KBM-7 (cell line): ENCODE measurements at places on chromosomes 5 and 9.

DNA sequence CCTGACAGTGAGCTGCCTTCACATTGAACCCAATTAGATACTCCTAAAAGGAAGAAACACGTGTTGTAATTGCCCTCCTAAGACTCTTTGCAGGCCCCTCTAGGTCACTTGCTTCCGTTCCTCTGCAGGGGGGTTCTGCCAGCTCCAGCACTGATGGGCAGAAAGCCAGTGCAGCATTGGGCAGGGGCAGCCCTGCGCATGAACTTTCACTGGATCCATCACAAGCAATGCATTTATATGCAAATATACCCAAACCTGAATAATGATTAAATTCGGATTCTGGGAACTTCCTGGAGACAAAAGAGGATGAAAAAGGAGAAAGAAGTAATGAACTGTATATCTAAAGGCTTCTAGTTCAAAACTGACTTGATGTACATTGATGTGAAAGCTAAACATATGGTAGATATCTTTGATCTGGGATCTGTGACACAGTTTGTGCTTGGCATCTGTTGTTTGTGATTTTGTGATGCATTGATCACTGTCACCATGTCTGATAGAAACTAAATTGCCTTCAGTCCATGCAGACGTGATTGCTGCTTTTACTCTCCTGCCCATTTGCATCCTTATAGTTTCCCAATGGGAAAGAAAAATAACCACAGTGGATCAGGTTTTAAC, 313.4 kb downstream of the DEPDC1B start:
- no peak for DNase-seq

DNA sequence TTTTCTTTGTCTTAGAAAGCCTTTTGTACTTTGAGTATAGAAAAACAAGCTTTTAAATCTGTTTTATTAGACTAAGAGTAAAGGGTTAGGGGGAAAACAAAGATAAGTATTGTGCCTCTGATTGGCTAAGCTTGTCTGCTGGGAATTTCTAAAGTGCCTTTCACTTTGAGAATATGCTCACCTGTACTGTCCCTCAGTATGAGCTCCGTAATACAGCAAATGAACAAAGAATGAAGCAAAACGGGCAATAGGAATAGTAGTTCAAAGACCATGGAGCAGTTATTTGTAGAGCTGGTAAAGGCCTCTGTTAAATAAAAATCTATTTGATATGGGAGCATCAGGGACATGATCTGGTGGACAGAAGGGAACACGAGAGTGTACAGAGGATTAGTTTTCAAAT, 277.8 kb downstream of the MAST4 start:
- DNase-seq = no peak

GRCh38 chr5:126143622-126144021, 279.6 kb upstream of the GRAMD2B start:
- DNase-seq = no peak

GRCh38 chr9:137226338-137227053, 806 bp upstream of the RNF224 start:
- no peak for DNase-seq

DNA sequence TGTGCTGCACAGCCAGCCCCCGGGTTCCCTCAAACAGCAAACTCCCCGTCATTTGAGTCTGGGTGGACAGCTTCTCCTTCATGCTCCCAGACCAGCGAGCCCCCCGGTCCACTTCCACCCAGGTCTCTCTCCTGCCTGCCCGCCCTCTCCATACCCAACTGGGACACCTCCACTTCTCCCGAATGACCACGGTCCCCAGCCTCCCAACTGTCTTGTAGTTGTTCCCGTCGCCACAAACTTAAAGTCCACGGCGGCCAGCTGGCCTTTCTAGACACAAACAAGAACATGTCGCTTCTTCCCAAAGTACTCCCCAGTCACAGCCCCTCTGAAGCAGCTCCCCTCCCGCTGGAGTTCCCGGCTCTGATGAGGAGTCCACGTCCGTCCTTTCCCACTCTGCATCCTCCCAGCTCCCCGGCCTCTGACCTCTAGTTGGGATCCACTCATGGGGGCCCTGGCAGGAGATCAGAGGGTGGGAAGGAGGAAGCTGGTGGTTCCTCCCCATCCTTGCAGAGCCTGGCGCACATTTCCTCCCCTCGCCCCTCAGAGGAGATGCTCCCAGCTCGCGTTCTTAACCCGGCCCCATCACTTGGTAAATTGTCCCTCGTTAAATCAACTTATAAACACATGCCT, 24.1 kb upstream of the PPP1R26 start:
- DNase-seq = no peak

- DNase-seq = no peak
These were observed 530.5 kb downstream of the MTRR start for GRCh38 chr5:8399471-8399870.

- DNase-seq = no peak
These were observed 97.4 kb downstream of the CACNA1B start for GRCh38 chr9:137974746-137975526.

DNA sequence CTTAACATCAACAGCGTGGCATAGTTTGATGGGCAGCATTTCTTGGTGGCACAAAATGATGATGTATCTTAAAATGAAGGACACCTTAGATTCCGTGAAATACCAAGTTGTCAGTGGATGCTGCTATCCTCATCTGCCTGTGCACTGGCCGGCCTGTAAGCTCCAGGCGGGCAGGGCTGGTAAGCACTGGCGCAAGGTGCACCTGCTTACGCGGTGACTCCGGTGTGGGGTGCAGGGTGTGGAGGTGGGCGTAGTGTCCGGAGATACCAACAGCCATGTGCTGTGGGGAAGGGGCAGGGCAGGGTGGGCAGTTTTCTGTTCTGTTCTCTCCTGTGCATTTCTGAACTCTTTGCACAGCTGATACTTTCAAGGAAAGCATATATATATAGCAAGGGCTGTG, 101.5 kb downstream of the KCNT1 start:
- DNase-seq = no peak

DNA sequence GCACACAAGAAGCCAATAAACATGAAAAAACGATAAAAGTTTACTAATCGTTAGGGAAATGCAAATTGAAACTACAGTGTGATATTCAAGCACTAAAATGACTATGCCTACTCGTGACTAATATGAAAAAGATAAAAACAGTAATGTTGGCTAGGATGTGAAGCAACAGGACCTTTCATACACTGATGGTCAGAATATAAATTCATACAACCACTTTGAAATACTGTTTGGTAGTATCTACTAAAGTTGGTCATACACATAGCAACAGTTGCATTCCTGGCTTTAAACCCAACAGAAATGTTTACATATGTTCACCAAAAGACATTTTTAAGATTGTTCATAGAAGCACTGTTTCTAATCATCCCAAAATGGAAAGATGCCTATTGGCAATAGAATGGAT, 24.3 kb downstream of the FBXO38 start:
- DNase-seq = no peak

DNA sequence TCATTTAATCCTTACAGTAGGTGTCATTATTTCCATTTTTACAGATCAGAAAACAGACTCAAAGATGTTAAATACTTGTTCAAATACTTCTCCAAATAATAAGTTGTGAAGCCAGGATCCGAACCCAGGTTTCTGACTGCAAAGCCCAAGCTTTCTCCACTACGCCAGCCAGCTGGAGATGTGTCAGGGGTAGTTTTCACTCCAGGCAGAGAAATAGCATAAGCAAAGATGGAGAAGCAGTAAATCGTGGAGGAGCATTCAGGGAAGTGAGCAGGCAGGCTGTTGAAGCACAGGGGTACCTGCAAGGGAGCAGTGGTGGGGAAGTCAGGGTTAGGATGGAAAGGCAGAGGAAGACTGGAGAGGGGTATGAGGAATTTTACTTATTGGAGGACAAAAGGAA, 2.9 kb downstream of the TLN1 start:
- DNase-seq = no peak

DNA sequence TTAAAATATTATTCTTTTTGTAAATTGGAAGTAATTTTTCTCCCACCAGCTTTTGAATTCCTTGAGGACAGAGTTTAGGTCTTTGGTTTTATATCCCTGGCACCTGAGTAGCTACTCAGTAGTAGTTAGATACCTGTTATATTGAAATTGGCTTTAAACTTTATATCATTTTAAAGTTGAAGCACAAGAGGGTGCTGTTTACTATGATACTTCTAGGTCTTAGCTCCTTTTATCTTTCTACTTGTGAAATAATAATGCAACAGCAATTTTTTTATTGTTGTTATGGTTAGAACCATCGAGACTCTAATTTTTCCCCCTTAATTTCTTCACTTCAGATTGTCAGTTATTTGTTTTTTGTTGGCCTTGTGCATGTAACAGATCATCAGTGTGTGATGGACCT, 46.3 kb downstream of the AP3S1 start:
- DNase-seq = peak; percentile 23

DNA sequence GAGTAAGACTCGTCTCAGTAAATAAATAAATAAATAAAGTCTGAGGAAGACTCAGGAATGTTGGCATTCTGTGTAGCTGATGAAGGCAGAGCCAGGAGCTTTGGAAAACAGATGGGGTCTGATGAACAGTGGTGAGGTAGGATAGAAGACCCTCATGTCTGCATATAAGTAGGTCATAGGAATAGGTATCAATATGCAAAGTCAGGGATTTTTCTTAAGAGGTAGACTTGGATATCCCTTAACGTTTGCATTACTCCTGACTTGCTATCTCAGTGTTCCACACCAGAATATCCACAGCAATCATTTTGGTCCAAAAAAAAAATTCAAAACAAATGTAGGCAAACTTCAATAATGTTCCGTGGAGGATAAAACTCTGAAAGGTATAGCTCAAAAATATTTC, 31.3 kb upstream of the ZFYVE16 start:
- DNase-seq = no peak

GRCh38 chr9:129623331-129623730, 2.4 kb upstream of the C9orf50 start:
- DNase-seq = no peak

GRCh38 chr9:133184971-133185370, 21.3 kb upstream of the GBGT1 start:
- peak; percentile 84 for DNase-seq
